DMS 273 treated with DMSO at 0.1 percent for 48 hours (cell line): ENCODE measurements at places on chromosomes 7 and 10.

GRCh38 chr10:80492848-80493521, 38.9 kb downstream of the TSPAN14 start:
- no peak for DNase-seq

DNA sequence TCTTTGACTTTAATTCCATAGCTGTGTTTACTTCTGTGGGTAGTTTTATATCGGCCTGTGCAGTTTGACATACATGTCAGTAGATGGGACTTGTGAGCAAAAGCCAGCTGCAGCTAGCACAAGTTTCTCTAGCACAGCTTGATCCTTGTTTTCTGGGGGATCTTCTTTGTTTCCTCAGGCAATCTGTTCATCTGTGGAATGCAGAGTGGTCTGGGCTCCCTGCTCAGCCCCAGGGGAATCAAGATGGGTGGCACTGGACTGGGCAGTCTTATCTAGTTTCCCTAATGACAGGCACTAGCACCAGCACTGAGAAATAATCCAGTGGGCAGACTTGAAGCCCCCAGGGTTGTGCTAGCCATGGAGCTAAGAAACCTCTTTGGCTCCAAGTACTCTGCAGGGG, 40.8 kb downstream of the CYP2C19 start:
- no peak for DNase-seq

- DNase-seq, result no peak
Observed at GRCh38 chr7:138546064-138546619, 86.1 kb downstream of the TRIM24 start.

GRCh38 chr10:59011972-59012632, 164.3 kb upstream of the PHYHIPL start:
- DNase-seq, result no peak

DNA sequence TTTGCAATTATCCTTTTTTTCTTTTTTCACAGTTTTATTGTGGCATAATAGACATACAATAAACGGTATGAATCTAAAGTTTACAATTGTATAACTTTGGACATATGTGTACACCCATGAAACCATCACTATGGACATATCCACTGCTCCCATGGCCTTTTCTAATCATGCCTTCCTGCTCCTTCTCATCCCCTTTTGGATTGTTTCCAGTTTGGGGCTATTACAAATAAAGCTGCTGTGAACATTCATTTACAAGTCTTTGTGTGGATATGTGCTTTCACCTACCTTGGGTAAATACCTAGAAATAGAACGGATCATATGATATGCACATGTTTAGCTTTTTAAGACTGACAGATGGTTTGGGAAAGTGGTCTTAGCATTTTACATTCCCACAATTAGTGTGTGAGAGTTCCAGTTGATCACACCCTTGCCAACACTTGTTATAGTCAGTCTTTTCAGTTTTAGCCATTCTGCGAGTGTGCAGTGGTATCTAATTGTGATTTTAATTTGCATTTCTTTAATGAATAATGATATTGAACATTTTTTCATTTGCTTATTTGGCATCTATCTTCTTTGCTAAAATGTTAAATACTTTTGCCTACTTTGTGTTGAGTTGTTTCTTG, 120.9 kb upstream of the KAT6B start:
- peak; percentile 44 for DNase-seq

DNA sequence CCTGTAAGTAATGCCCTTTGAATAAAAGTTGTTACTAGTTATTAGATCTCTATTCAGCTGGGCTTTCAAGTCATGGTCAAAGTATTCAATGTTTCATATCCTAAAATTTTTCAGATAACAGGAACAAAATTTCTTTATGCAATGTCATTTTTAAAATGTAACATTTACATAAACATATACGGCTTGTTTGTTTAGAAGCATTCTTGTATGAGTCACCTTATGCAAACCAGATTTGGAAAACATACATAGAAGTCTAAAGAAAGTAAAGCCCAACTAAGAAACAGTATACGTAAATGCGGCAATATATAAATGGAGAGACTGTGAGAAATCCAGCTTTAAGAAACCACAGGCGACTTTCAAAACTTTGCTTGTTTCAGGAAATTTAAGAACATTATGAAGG, 10.5 kb downstream of the TMEM168 start:
- no peak for DNase-seq

GRCh38 chr10:77960829-77961329, 34.3 kb upstream of the DLG5 start:
- no peak for DNase-seq

GRCh38 chr10:100238429-100238828, 9.0 kb upstream of the CHUK start:
- DNase-seq, result no peak

- no peak for DNase-seq
Observed at GRCh38 chr7:2521341-2521745, 1.8 kb downstream of the LFNG start.

- no peak for DNase-seq
Observed at GRCh38 chr10:88082806-88083596, 219.6 kb downstream of the PTEN start.

GRCh38 chr10:84333864-84334451, 5.6 kb downstream of the CCSER2 start:
- no peak for DNase-seq

DNA sequence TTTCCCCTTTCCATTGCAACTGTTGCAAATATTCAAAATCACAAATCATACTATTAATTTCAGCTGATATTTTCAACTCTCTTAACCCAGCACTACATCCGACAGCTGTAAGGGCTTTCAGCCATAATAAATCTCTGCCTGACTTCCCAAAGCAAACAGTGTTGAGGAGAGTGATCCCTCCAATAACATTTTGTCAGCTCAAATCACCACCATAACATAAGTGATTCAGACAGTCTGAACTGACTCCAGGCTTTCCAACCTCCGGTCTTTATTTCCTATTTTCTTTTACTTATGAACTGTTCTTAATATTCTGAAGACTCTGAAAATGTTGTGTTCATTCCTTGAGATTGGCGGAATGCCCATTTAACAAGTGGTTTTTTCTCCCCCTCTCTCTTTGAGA, 1085.9 kb downstream of the GATA3 start:
- no peak for DNase-seq

DNA sequence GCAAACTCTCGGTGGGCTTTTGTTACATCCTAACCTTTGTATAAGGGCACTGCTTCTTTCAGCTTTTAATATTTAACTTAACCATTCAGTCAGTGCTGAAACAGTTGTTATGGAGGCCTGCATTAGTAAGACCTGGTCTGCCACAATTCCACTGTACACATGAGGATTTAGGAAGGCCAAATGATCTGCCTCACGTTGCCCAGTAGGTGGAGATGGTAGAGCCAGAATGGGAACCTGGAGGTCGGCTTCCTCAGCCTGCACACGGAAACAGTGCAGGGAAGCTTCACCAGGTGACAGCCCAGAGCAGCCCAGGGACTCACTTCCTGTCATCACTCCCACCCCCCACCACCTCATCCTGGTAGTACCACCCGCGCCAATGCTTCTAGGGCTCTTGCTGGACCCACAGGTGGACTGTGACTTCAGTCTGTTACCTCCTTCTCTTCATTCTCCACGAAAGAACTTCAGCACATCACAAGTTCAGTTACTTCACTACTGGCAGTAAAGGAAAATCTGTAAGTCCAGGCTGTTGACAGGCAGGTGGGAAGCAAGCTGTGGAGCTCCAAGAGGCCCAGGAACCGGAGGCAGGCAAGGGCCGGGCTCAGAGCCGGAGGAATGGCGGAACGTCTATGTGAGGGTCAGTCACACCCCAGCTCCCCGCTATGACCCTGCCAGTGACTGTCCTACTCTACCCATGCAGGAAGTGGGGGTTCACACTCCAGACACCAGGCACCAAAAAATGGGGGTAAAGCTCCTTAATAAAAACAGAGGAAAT, 480.3 kb upstream of the C7orf33 start:
- no peak for DNase-seq

DNA sequence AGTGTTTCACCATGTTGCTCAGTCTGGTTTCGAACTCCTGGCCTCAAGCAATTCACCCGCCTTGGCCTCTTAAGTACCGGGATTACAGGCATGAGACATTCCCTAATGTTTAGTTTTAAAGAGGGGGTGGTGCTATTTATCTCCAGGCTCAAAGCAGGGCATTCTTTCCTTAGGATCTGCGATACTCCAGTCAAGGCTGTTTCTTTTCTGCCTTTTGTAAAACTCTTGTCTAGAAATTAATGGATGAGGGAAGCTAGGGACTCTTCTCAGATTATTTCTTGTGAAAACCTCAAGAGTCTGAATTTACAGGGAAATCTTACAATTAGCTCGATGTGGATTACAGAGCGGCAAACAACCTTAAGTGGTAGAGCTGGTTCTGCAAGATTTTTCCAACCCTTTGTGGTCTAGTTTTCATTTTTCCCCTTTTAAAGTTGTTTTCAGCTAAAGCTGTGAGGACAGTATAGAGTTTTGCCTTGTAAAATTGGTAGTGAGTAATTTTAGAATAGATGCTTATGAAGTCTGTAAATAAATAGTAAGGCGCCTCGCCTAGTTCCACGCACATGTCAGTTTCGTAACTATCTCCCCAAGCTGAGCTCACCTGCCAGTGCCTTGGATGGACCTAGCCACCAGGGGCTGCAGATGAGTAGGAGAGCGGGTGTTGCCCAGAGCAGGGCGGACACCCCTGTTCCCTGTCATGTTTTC, 53.1 kb downstream of the CUX1 start:
- no peak for DNase-seq

- DNase-seq, result no peak
Observed at GRCh38 chr7:142383841-142384492, 126.1 kb upstream of the PRSS58 start.

GRCh38 chr10:81027706-81028105, 490.0 kb downstream of the SH2D4B start:
- no peak for DNase-seq

DNA sequence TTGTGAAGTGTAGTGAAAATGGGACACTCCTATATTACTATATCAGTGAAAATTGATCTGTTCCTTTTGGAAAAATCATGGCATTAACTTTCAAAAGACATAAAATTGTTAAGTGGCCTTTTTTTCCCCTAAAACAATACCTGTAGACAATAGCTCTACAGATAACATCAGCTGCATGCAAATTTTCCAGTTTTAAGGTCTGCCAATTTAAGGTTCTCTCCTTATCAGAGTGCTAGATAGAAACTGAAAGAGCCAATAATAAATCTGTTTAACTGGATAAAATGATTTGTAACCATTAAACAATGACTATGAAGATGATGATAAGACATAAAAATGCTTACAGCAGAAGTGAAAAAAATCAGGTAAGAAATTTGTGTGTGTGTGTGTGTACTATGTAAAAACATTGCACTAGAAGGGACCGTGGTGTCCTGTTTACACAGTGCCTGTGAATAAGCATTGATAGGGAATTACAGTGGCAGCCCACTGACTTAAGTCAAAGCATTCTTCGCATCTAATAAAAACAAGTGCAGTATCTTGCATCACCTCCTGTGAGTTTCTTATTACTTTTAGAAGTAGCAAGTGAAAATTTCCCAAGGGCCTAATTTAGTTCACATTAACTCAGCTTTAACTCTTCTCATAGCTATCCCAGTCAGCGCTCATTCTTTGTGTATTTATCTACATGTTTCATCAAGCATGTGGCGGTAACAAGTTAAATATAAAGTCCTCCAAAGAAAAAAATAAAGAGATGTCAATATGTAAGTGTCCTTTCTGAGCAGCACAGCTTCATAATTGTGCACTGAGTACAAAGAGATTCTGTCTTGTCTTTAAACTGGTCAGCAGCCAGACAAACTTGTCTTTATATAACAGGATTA, 261.9 kb downstream of the ARL4A start:
- DNase-seq, result no peak

- DNase-seq, result no peak
Observed at GRCh38 chr7:151869968-151870918, 6.7 kb downstream of the PRKAG2 start.

DNA sequence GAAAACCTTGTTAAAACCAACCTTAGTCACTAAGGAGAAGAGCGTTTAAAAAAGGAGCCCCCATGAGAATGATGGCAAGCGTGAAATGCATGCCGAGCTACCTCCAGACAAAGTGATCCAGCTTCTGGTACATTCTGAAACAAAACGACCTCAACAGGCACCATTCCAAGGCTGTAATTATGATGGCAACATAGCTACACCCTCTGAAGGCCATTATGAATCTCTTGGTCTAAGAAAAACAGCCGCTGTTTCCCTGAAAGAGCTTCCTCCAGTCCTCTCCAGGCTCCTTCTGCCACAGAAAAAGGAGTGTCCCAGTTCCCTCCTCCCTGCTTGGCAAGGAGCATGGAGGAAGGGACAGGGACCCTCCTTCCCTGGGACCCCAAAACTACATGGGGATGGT, 50.0 kb upstream of the ABLIM1 start:
- no peak for DNase-seq

DNA sequence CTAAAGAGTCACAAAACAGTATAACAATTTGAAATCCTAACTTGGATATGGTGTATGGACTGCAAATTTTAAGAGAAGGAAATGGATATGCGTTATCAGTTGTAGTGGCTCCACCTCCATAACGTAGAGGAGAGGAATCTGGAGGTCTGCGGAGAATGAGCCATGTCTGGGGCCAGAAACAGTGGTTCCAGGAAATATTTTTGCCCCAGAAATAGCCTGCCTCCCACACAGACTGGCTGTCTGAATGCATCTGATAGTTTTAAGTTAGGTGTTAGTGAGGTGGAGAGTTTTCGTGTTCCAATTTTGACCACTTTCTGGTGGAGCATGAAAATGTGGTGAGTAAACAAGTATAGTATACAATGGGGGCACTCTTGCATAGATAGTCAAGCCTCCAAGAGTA, 1.6 kb downstream of the PHTF2 start:
- no peak for DNase-seq

GRCh38 chr7:5646846-5647245, 134.6 kb downstream of the RNF216 start:
- DNase-seq, result peak; percentile 13

- DNase-seq, result no peak
Observed at GRCh38 chr10:47388879-47389278, 4.8 kb upstream of the ZNF488 start.

- no peak for DNase-seq
Observed at GRCh38 chr7:105715528-105715927, 134.2 kb upstream of the EFCAB10 start.

DNA sequence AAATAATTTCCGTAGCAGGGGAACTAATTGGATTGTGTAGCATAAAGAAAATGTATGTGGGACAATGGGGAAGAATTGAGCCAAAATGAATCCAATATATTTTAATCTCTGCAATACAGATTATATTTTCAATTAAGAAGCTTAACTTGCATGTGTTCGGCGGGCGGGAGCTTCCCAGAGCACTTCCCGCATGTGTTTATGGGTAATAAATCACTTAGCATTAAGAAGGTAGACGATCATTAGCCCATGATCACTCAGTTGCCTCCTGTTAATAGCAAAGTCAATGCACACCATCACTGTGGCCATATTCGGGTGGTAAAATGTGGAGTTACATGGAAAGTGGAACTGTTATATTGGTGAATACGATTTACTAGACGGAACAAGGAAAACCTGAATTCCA, 122.9 kb upstream of the INSYN2A start:
- no peak for DNase-seq

GRCh38 chr10:31816318-31816717, 112.3 kb downstream of the ARHGAP12 start:
- DNase-seq, result no peak

GRCh38 chr7:96497567-96497966, 175.7 kb upstream of the SLC25A13 start:
- no peak for DNase-seq
